MV-4-11 (cell line): ENCODE measurements at places on chromosomes 7 and 10.

DNA sequence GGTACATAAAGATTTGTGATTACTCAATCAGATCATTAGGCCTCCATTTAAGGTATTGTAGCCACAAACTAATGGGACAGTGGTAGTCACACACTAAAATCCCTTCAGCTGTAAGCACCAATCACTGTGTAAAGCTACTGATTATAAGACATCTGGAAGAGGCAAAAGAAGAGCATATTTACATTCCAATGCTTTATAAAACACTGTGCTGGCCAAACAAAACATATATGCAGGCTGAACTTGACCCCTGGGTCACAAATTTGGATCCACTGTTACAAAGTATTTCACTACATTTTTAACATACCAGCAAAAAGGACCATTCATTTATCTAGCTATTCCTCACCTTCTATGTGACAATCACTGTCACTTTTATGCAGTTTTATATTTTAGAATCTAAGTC lies 41.4 kb upstream of the ANLN start:
- no peak for DNase-seq

DNA sequence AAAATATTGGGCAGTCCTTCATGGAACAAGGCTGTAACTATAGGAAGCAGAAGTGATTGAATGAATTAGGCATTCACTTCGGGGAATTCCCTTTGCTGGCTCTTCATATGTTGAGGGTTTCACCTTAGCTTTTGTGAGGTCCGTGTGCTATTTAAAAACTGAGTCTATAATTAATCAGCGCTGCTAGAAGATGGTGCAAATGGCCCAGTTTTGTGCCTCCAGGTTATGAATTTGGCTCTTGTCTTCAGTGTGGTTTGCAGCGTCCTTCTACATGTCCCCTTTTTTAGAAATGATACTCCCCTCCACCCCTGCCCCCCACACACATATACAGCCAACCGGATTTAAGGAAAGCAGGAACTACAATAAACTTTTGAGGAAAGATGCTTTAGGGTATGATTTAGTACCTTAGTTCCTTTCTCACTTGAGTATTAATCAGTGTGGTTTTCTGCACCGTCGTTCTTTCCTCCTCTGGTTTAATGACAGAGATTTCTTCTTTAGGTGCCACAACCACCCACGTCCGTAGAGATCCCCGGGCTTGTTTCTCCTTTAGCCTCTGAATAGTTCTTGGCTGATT lies 110.6 kb upstream of the SAMD8 start:
- DNase-seq, result no peak

- DNase-seq, result peak; percentile 25
Observed at GRCh38 chr7:118153551-118154177, 30.3 kb upstream of the LSM8 start.

DNA sequence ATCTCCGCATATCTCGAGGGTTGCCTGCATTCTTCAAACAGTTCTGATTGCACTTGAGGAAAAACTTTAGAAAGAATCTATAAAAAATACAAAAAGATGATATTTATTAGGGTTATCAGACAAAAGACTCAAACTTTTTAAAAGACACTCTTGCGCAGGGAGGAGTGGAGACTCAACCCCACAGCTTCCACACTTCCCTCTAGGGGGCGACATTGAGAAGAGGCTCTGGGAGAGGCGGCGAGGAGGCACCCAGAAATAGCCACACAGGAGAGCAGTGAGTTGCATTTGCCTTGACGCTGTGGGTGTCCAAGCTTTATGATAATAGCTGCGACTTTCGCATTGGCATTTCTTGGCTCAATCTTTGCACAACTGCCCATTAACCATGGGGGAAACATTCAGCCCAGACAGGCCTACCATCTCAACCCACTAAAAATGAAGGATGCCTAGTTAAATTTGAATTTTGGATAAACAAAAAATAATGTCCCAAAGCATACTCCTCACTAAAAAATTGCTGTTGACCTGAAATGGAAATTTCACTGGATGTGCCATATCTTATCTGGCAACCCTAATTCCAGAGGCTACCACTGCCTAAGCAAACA lies 86.2 kb downstream of the EBF3 start:
- peak; percentile 29 for DNase-seq

- DNase-seq, result no peak
Observed at GRCh38 chr7:58316-58715, 134.1 kb upstream of the FAM20C start.

DNA sequence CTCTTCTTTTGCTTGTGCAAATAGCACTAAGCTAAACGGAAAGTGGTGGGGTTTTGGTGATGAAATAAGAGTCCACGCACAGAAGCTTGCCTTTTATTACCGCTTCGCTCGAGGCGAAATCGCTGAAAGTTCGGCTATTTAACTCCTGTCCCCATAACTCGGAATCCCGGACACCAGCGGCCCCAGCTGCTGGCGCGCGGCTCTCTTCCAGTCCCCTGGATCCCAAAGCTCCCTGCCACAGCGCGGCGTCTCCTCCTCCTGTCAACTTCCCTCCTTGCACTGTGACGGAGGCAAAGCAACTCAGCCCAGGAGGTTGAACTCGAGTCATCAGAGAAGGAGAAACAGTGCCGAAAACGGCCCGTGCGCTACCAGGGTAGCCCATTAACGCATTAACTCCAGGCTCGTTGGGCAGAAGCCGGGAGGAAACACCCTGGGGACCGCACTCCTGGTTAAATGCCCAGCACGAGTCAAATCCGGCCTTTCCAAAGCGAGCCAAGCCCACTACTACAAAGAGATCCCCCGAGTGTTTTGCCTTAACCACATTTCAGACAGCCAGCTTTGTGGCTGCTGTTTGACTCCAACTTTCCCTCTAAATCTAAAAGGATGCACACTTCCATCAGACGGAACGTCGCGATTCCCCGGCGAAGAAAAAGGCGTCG lies 1.3 kb downstream of the SEMA3D start:
- DNase-seq, result no peak

DNA sequence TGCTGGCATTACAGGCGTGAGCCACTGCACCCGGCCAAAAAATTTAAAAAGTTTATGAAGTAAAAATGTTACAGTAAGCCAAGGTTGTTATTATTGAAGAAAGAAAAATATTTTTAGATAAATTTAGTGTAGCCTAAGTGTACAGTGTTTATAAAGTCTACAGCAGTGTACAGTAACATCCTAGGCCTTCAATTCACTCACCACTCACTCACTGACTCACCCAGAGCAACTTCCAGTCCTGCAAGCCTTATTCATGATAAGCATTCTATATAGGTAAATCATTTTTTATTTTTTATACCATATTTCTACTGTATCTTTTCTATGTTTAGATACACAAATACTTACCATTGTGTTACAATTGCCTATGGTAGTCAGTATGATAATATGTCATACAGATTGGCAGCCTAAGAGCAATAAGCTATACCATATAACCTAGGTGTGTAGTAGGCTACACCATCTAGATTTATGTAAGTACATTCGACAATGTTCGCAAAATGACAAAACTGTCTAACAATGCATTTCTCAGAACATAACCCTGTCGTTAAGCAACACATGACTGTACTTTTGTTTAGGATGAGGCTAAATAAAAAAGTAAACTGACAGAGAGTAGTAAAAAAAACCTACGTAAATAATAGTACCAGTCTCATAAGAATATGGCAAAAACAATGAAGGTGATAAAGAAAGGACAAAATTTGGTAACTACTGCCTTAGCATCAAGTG lies 77.8 kb upstream of the FAM133B start:
- DNase-seq, result no peak

DNA sequence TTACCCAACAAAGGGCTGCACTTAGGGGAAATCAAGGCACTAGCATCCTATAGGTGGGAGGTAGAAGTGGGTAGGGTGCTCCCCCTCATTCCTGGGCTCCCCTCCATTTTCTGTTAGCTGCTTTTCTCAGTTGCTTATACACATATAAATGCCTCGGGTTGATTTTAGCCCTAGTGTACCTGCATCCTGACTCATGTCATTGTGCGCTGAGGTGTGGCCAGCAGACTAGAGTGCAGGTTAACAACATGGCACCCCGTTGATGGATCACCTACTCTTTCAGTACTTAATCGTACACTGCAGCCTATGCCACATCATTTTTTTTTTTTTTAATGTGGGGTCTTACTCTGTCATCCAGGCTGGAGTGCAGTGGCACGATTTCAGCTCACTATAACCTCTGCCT lies 144.0 kb upstream of the ITGB1 start:
- DNase-seq, result no peak

DNA sequence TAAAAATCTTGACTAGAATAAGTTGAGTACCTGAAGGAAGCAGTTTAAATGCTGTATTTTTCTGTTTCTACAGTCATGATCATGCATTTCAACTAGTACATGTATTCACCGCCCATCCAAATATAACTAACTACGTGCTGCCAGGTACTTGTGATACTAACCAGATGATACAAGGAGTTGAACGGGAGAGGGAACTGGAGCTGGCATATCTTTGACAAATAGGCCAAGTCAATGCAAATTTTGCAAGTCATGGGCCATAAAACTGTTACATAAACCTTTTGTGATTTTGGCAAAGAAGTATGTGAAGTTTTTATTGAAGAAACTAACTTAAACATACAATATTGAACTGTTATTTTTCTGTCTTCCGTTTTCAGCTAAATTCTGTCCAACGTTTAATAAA lies 14.5 kb downstream of the NUP42 start:
- DNase-seq, result no peak

GRCh38 chr7:107555893-107556292 lies 7.8 kb downstream of the COG5 start:
- DNase-seq, result no peak

GRCh38 chr10:75181073-75181472 lies 29.5 kb upstream of the VDAC2 start:
- no peak for DNase-seq

DNA sequence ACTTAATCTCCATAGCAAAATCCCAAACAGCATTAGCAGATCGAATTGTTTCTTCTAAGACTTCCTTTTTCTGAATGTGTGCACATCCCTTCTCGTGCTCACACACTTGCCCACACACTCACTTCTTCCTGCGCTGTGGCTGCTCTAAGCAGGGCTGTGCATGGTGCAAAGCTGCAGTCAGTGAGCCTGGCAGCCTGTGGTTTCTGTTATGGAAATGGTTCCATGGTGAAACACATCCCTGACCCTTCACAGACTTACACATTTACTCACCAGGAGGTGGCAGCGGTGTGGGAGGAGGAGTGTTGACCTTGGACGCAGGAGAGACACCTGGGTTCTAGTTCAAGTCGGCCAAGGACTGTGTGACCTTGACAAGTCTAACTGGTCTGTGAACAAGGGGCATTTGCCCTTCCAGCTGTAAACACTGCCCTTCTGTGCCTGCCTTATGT lies 24.9 kb downstream of the MTURN start:
- DNase-seq, result peak; percentile 99

GRCh38 chr10:4514445-4515108 lies 311.4 kb upstream of the AKR1E2 start:
- DNase-seq, result peak; percentile 96

DNA sequence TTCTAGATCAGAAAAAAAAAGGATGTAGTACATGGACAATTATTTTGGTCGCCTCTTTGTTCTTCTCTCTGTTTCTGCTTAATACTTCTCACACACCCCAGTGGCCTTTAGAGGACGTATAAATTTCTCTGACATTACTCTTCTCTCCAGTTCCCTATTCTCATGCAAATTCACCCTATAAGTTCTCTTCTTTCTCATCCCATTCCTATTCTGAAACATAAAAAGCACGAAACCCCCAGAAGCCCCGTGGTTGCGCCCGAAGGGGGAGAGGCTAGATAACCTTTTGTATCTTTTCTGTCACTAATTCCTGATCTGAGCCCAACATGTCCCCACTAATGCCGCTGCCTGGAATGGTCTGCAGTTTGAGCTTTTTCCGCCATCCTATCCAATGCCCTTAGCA lies 136.9 kb downstream of the SKIDA1 start:
- DNase-seq, result peak; percentile 46

DNA sequence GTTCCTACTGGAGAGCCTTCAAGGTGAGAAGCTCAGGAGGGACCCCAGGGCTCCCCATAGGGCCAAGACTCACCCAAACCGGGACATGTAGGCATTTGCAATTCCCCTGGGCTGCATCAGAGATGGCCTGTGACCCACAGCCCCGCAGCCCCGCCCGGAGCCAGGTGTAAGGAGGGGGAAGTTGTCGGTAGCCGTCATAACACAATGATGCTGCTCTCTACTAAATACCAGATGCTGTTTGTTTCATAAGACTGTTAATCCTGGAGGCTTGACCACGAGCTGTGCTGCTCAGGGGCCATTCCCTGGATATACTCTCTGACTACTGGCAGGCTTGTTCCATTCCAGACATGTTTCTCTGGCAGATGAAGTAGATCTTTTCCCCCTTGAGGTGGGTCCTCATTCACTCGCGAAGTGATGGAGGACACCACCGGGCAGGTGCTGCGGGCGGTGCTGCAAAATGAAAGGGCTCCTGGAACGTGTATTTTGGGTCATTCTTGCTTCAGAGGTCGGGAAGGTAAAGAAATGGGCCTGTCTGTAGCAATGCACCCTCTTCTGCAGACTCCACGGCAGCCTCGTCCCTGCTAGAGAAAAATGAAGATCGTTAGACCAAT lies 61.1 kb downstream of the MKI67 start:
- peak; percentile 91 for DNase-seq

GRCh38 chr7:37065779-37066271 lies 341.5 kb upstream of the AOAH start:
- peak; percentile 12 for DNase-seq

DNA sequence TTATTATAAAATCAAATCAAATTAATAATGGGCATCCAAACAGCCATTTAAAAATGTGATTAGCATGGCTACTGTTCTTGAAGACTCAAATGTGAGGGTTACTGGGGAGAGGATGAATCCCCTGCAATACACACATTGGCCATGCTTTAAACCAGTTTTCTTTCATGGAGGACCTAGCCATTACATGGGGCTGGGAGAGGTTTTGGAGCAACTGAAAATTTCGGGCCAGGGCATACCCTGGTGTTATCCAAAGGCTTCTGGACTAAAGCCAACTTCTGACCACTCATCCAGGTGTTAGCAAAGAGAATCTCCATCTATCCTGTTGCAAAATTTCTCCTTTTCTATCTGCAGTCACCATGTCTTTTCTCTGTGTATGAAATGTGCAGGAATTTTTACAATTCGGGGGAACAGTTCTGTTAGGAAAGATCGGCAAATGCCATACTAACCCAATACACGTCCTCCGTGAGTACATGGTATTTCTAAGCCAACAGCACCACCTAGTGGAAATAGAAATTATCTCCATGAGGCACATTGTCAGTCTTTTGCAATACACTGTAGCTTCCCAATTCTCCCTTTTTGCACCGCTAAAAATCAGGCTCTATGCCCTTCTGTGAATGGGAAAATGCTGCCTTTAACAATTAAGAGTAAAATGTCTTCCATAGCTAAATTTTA lies 47.0 kb upstream of the ZNF107 start:
- DNase-seq, result peak; percentile 60

GRCh38 chr10:3805791-3806461 lies 20.9 kb upstream of the KLF6 start:
- peak; percentile 48 for DNase-seq

GRCh38 chr7:151537818-151538561 lies 18.3 kb upstream of the RHEB start:
- no peak for DNase-seq

GRCh38 chr7:115984105-115984504 lies 46.5 kb downstream of the TFEC start:
- no peak for DNase-seq

GRCh38 chr7:132108563-132108962 lies 467.7 kb downstream of the PLXNA4 start:
- no peak for DNase-seq

- DNase-seq, result no peak
Observed at GRCh38 chr7:129466796-129467195, 32.6 kb downstream of the STRIP2 start.
